Activated CD4-positive, alpha-beta T cell treated with anti-CD3 and anti-CD28 coated beads, Interleukin-2, amount 50 U/mL, for 4 hours (primary cell): ENCODE measurements at places on chromosomes 4 and X.

DNA sequence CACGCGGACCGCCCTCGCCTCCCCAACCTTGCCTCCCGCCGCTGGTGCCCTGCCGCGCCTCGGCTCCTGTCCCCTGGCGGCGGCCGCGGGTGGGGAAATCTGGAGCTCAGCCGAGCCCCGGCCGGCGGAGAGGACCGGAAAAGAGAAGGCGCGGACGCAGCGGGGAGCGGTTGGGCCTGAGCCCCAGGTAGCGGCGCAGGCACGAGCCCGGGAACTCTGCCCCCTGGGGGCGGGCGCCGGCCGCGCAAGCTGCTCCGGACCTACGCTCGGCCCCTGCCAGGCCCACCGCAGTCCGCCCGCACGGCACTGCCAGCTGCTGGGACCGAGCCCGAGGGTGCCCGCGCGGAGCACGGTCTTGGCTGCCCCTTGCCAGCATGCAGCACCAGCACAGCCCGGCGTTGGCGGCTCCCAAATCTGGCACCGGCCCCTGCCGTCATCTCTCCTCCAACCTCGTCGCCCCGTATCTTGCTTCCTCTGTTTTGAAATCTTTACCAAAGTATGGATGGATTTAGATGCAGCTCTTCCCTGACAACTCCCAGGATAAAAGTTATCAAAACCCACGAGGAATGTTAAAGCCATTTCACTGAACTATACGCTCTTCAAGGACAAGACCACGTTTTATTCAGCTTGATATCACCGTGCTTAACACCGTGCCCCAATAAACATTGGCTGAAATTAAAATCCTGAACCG is at the start of gene PRSS12:
Gene PRSS12, minus strand, starts transcription at position 161 of the 691 bp plus-strand sequence. CDS start 283 bp downstream, outside the sequence.
- DNase-seq, result peak; percentile 13

- DNase-seq, result no peak
Measured at GRCh38 chr4:4427121-4427870, 40.4 kb downstream of the NSG1 start.

- no peak for DNase-seq
Measured at GRCh38 chr4:101421386-101421785, 74.1 kb upstream of the PPP3CA start.

GRCh38 chrX:151754641-151755215 is 20.2 kb downstream of the CNGA2 start:
- DNase-seq, result no peak

GRCh38 chrX:28717864-28718263 is 130.6 kb downstream of the IL1RAPL1 start:
- DNase-seq, result no peak

- DNase-seq, result no peak
Measured at GRCh38 chr4:15018361-15018760, 16.1 kb downstream of the CPEB2 start.

DNA sequence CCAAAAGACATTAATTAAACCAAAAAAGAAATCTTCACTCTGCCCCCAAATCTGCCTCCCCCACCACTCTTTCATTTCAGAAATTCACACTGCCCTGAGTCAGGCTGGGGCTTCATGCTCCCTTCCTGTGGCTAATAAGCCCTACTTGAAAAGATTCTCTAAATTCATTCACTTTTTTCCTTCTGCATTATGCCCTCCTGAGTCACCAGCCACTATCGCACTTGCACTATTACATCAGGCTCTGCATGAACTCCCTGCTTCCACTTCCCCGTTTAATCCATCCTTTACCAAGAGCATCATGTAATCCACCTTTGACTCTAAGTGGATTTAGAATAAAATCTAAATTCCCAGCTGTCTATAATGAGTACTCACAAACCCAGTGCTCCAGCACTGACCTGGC is 295.4 kb upstream of the KLF3 start:
- no peak for DNase-seq

GRCh38 chr4:126843492-126844067 is 789.2 kb upstream of the INTU start:
- DNase-seq, result no peak

DNA sequence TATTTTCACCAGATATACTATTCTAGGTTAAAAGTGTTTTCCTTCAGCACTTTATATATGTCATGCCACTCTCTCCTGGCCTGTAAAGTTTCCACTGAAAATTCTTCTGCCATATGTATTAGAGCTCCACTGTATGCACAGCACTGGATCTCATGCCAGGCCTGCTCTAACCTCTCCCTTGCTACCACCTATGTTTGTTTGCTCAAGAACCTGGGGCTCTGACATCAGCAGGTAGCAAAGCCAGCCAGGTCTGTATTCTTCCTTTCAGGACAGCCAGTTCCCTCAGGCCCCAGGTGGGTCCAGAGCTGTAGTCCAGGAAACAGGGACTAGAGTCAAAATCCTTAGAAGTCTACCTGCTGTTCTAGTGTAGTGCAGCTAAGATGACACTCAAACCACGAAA is 19.1 kb upstream of the MUC7 start:
- DNase-seq, result no peak

DNA sequence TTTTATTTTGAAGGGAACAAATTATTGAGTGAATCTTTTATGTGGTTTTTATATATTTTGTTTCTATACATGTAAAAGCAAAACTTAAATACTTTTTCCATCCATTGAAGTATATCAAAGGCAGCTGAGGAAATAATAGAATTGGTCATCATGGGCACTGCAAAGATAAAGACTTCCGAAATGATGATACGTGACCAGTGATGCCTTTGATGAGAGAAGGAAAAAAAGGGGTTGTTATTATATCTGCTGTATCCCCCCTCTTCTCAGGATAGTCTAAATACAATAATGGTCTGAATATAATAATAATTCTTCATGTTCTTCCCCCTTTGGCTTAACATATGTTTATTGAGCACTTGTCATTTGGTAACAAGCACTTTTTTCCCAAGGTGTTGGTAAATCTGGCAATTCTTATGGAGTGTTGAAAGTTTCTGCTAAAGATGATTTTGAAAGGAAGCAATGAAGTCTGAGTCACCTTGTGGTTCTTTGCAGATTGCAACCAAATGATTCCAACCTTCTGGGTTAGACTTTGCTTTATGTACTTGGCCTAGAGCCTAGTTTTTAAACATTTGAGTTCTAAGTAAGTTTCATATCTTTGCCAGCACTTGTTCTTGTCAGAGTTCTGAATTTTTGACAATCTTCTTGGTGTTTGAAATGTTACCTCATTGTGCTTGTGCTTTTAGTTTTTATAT is 60.8 kb downstream of the USP9X start:
- no peak for DNase-seq

- DNase-seq, result peak; percentile 71
Measured at GRCh38 chrX:11787564-11787963, 29.5 kb downstream of the MSL3 start.

DNA sequence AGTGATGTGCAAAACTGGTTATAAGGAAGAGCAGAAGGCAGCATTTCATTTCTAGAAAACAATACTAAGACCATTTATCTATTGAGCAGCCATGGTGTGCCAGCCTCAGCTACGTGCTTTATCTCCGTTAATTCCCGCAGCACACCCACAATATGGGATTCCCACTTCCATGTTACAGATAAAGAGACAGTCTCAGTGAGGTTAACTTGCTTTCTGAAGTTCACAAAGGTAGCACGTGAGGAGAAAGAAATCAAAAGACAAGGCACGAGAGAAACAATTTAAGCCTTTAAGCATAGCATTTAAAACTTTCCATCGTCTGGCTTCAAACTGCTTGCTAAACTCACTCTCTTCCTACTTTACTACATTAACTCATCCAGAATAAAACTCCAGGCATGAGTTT is 8.0 kb upstream of the RPL34 start:
- DNase-seq, result no peak

GRCh38 chrX:134365904-134366303 is 94.1 kb upstream of the HPRT1 start:
- DNase-seq, result no peak

- no peak for DNase-seq
Measured at GRCh38 chr4:172762895-172763294, 405.7 kb upstream of the GALNT7 start.

GRCh38 chr4:132114885-132115284 is 1034.2 kb upstream of the PCDH10 start:
- no peak for DNase-seq

DNA sequence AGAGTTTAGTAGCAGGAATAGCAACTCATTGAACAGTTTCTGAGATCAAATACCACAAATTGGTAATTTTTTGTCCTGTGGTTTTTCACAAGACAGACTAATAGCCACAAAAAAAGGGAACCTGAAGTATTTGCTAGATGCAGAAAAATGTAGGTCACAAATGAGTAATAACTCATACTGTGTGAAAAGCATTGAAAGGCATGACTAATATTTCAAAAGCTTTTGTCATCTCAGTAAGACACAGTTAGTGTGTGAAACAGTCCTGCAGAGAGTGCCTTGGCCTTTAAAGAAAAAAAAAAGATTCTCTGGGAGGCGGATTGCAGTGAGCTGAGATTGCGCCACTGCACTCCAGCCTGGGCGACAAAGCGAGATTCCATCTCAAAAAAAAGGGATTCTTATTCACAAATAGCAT is 31.4 kb upstream of the SLC25A31 start:
- no peak for DNase-seq

- DNase-seq, result no peak
Measured at GRCh38 chr4:188987011-188987410, 847.8 kb downstream of the TRIML1 start.

- no peak for DNase-seq
Measured at GRCh38 chrX:100831219-100831946, 11.2 kb downstream of the CSTF2 start.

- no peak for DNase-seq
Measured at GRCh38 chrX:130051176-130051845, 59.0 kb downstream of the ELF4 start.

DNA sequence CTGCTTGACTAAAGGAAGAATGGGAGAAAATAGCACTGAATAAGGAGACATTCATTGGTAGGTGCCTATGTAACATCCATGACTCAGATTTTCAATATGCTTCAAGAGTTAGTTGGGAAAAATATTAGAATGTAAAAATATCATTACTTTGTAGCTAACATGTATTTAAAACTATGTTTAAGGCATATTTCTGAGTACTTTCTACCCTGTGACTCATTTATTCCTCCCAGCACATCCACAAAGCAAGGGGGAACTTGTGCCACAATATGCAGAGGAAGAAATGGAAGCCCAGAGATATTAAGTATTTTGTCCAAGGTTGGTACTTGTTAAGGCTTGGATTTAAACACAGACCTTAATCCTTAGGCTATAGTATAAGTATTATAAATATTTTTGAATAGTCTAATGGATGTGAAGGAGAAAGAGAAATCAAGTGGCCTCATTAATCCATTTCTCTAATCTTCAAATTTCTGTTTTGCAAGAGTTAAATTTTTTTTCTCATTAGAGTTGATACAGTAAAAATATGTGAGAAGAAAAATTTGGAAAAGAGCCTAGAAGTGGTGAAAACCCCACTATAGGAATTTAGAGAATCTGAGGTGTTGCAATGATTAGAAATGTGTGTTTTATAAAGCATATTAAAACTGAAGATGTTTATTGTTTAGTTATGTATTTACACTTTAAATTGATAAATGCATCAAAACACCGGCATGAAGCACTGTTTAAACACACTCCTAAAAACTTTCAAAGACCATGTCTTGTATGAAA is 149.3 kb upstream of the GYPA start:
- no peak for DNase-seq

GRCh38 chr4:154390324-154390723 is 101.3 kb downstream of the DCHS2 start:
- no peak for DNase-seq

GRCh38 chr4:92381616-92382015 is 77.8 kb downstream of the GRID2 start:
- DNase-seq, result no peak

GRCh38 chrX:28848707-28849106 is 261.5 kb downstream of the IL1RAPL1 start:
- no peak for DNase-seq

- no peak for DNase-seq
Measured at GRCh38 chr4:100981447-100982204, 365.7 kb downstream of the PPP3CA start.

- no peak for DNase-seq
Measured at GRCh38 chr4:130640592-130640991, 1544.6 kb downstream of the C4orf33 start.

DNA sequence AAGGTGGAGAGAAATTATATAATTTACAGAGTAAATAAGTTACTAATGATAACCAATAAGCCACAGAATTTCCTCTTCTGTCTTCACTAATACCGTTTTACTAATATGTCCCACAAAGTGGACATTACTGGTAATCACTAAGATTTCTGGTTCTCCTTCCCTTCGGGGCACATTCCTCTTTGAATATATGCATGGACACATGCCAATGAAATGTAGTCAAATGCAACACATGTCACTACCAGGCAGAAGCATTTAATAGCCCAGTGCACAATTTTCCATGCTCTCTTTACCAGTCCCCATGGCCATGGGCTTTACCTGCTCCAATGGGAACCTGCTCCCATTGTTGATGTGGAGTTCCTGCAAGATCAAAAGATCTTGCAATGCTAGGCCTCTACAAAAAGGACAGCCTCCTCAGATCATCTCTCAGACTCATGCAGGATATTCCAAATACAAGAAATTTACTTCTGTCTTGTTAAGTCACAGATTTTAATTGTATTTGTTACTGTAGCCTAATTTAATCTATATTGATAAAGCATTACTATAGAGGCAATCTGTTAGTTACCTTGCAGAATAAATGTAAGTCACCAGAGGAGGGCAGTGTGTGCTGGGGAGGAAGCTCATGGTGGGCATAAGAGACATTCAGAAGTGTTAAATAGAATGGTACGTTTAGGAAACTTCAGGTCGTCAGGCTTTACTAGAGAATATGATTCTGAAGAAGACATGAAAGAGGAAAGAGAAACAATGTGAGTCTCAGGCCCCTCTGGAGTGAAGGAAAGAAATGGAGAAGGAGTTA is 37.1 kb upstream of the INPP4B start:
- no peak for DNase-seq

- DNase-seq, result no peak
Measured at GRCh38 chr4:74900862-74901261, 32.1 kb upstream of the PARM1 start.

- peak; percentile 30 for DNase-seq
Measured at GRCh38 chr4:2811830-2812611, 19.1 kb downstream of the SH3BP2 start.

DNA sequence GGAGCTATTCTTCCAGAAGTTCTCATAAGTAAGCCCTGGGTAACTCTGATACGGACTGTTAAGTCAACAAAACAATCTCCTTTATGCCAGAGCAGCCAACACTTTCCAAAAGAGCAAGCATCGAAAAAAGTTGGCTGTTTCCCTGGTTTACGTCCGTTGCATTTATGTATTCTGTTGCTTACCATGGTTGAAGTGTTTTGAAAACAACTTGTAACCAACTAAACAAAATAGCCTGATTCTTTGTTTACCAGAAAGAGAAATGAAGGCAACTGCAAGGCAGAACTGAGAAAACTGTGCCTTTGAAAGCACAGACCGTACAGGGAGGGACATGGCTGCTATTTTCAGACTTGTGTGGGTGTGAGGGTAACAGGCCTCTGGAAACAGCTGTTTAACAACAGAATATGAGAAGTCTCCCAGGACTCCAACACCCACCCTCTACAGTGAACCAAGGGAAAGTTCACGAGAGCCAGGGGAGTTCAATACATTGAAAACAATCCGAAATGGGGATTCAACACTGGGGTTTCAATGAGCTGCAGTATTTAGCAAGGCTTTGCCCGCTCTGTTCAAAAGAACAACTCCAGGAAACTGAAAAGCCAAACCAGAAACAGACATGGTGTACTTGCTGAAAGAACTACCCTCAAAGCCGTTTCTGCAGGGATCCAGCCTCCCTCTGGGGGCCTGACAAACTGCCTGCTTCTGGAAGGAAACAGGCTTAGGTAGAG is 95.8 kb upstream of the EGFL6 start:
- no peak for DNase-seq
